ENCODE measurements at places on chromosomes 1 and 21. TPM values are rescaled to one million over a fixed set of nuclear protein-coding genes. Genes with fewer than 3 reads are reported as not detected.

DNA sequence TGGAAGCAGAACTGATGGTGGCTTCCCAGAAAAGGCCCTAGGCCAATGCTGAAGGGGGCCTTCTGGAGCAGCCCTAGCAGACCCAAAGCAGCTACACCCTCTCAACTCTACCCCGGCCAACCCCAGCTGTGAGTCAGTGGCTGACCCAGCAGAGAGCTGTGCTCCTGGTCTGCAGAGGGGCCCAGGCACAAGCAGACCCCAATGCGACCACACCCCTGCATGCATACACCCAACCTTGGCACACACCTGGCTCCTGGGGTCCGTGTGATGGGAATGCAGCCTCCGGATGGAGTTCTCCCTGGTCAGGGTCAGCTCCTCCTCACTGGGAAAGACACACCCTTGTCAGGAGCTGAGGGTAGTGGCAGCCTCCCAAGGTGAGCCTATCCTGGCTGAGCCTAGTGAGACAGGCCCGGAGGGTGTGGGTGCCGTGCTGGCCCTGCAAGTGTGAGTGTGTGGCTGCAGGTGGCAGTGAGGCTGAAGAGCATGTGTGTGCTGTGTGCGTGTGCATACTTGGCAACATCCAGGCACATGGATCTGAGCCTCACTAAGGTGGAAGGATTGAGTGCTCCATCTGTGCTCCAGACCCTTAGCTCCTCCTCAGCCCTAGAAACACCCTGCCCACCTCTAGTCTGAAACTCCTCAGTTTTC is 3.9 kb upstream of the ARHGAP30 start:
- no peak overlapping the region for H3K27ac ChIP-seq
- peaks cover 17% of the 10 kb centered on the region for H3K4me1 ChIP-seq
- no peaks in the 10 kb centered on the region for H3K27me3 ChIP-seq
- no peak overlapping the region for H3K4me3 ChIP-seq

DNA sequence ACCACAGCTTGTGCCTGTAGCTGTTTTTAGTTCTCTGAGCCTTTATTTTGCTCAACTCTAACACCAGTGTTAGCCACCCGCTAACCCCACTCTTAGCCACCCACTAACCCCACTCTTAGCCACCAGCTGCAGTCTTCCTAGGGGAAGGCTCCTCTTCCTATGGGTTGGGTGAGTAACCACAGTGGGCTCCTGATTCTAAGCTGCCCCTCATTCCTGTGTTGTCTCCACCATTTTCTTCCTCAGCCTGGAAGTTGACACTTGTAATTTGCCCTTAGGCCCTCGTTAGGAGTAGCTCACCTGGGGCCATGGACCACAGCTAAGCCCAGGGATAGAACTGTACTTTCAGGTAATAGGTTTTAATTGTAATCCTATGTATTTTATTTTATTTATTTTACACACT is 782.9 kb upstream of the TPTE start:
- no peak overlapping the region for H3K4me3 ChIP-seq
- DNase-seq = no peak
- H3K4me1 ChIP-seq = no peaks in the 10 kb centered on the region

GRCh38 chr1:232486006-232486405 is 143.9 kb downstream of the SIPA1L2 start:
- H3K4me3 ChIP-seq = no peak overlapping the region
- no peaks in the 10 kb centered on the region for H3K4me1 ChIP-seq

The MAEL gene
- not detected for polyA plus RNA-seq

Measured in CD4-positive, alpha-beta memory T cell (primary cell).